Endothelial cell of coronary artery (primary cell): ENCODE measurements at places on chromosomes 3 and 15. TPM values are rescaled to one million over a fixed set of nuclear protein-coding genes. Genes with fewer than 3 reads are reported as not detected.

The C3orf85 gene
- not detected in 2 replicates for total RNA-seq

The OXTR gene
- 0.18 and 10.7 TPM in 2 replicates for total RNA-seq

The SLC51B gene
- not detected in 2 replicates for total RNA-seq

The HRG gene
- total RNA-seq: not detected in 2 replicates

The PLA2G4D gene
- total RNA-seq: not detected in 2 replicates

The SOX2 gene
- total RNA-seq: not detected in 2 replicates

The EPHB3 gene
- total RNA-seq: under 0.01 TPM in 1 of 2 replicates, not detected in the other
